ENCODE measurements at places on chromosomes 4 and X. TPM values are rescaled to one million over a fixed set of nuclear protein-coding genes. Genes with fewer than 3 reads are reported as not detected.

DNA sequence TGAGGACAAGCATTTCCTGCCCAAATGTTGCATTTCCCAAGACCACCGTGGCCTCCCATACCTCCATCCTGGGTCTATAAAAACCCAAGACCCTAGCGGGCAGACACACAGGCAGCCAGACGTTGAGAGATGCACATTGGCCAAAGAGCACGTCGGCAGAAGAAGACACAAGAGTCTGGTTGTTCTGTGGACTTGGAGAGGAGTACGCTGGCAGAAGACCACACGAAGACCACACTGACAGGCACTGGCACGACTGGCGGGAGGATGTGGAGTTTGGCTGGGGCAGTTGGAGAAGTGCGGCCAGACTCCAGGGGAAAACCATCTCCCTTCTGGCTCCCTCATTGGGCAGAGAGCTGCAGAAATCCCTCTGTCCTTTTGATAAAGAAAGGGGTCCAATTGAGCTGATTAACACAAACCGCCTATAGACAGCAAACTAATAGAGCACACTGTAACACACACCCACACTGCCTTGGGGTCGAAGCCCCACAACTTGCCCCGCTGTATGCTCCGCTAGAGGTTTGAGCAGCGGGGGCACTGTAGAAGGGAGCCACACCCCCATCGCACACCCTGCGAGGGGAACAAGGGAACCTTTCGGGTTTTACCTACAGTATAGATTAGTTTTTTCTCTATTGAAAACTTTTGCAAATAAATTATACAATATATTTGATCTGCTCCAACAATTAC lies 376.7 kb upstream of the KLHL4 start:
- no peak overlapping the region for H3K27ac ChIP-seq
- H3K4me1 ChIP-seq: no peaks in the 10 kb centered on the region
- DNase-seq: no peak
- H3K27me3 ChIP-seq: peaks cover 2% of the 10 kb centered on the region

- H3K27ac ChIP-seq: no peak overlapping the region
- H3K4me3 ChIP-seq: no peak overlapping the region
- no peaks in the 10 kb centered on the region for H3K4me1 ChIP-seq
- H3K36me3 ChIP-seq: no peaks in the 10 kb centered on the region
- DNase-seq: peak; percentile 7
- H3K27me3 ChIP-seq: peaks cover 3% of the 10 kb centered on the region
These were observed 145.1 kb upstream of the ARHGEF9 start for GRCh38 chrX:63930140-63930539.

NLRP2B gene
- not detected for total RNA-seq

- no peak for DNase-seq
- peaks cover 7% of the 10 kb centered on the region for H3K27me3 ChIP-seq
- no peak overlapping the region for H3K27ac ChIP-seq
- no peaks in the 10 kb centered on the region for H3K4me1 ChIP-seq
- no peak overlapping the region for H3K4me3 ChIP-seq
These were observed 346.2 kb downstream of the ARHGAP10 start for GRCh38 chr4:148078061-148078460.

- H3K27me3 ChIP-seq: no peaks in the 10 kb centered on the region
- DNase-seq: no peak
- H3K27ac ChIP-seq: no peak overlapping the region
- H3K4me3 ChIP-seq: peak overlapping the region; percentile 7
These were observed 61.7 kb downstream of the GPR82 start for GRCh38 chrX:41785685-41786084.

DNA sequence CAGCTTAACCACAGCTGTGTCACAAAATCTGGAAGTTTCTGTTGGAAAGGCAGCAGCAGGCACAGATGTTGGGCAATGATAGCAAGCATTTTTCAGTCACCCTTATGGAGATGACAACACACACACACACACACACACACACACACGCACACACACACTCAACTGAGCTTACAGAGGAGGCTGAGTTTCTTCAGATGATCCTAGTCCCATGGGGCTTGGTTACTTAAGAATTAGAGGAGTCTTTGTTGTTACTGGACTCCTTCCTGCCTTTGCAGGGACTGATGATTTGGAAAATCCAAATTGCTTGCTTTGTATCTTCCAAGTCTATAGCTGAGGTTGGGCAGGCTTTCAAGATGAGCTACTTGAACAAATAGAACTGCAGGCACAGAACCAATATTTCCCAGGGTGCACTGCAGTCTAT lies 740.1 kb upstream of the PITX2 start:
- no peaks in the 10 kb centered on the region for H3K27me3 ChIP-seq
- no peaks in the 10 kb centered on the region for H3K4me1 ChIP-seq
- DNase-seq: no peak
- H3K36me3 ChIP-seq: no peaks in the 10 kb centered on the region
- H3K4me3 ChIP-seq: no peak overlapping the region
- H3K27ac ChIP-seq: no peak overlapping the region

GRCh38 chr4:173500841-173501591 lies 29.0 kb downstream of the HAND2 start:
- H3K27me3 ChIP-seq: peaks cover 19% of the 10 kb centered on the region
- no peak for DNase-seq
- H3K27ac ChIP-seq: no peak overlapping the region
- peaks cover 25% of the 10 kb centered on the region for H3K4me1 ChIP-seq
- H3K36me3 ChIP-seq: no peaks in the 10 kb centered on the region

- H3K4me1 ChIP-seq: peaks cover 17% of the 10 kb centered on the region
- H3K27ac ChIP-seq: peak overlapping the region; percentile 95
- H3K4me3 ChIP-seq: peak overlapping the region; percentile 90
- DNase-seq: no peak
- H3K36me3 ChIP-seq: no peaks in the 10 kb centered on the region
These were observed 671 bp downstream of the SLC7A11 start for GRCh38 chr4:138241281-138242075.

All from endothelial cell (in vitro differentiated cells).